ENCODE measurements at places on chromosomes 4 and X. TPM values are rescaled to one million over a fixed set of nuclear protein-coding genes. Genes with fewer than 3 reads are reported as not detected.

NEK1 gene
- 14.1 TPM for total RNA-seq

PLK4 gene
- total RNA-seq, result 5.8 TPM

FABP2 gene
- not detected for total RNA-seq

JCHAIN gene
- 184 TPM for total RNA-seq

SULT1E1 gene
- 12.0 TPM for total RNA-seq

MORF4L2 gene
- 312 TPM for total RNA-seq

NEIL3 gene
- 2.7 TPM for total RNA-seq

CLGN gene
- total RNA-seq, result 0.55 TPM

HTR2C gene
- total RNA-seq, result not detected

SLC9A7 gene
- total RNA-seq, result 10.5 TPM

HSFX4 gene
- not detected for total RNA-seq

H2BW2 gene
- total RNA-seq, result not detected

STARD8 gene
- total RNA-seq, result 18.8 TPM

PHOX2B gene
- not detected for total RNA-seq

LNX1 gene
- total RNA-seq, result 2.5 TPM

BMPR1B gene
- 3.3 TPM for total RNA-seq

MTNR1A gene
- not detected for total RNA-seq

IRS4 gene
- total RNA-seq, result not detected

ZMAT1 gene
- 3.3 TPM for total RNA-seq

SHOX gene
- total RNA-seq, result not detected

MAGEA9B gene
- not detected for total RNA-seq

CD99L2 gene
- 38.9 TPM for total RNA-seq

ARMCX2 gene
- 53.5 TPM for total RNA-seq

FGFR3 gene
- total RNA-seq, result 13.5 TPM

OTUD6A gene
- not detected for total RNA-seq

PPP1R2C gene
- not detected for total RNA-seq

TECRL gene
- total RNA-seq, result 0.65 TPM

VCX3B gene
- not detected for total RNA-seq

USP27X gene
- total RNA-seq, result 3.5 TPM

SPANXA2 gene
- not detected for total RNA-seq

COX7B2 gene
- total RNA-seq, result not detected

GYG2 gene
- 6.2 TPM for total RNA-seq

EVC gene
- 18.8 TPM for total RNA-seq

GABRG1 gene
- not detected for total RNA-seq

TLR6 gene
- total RNA-seq, result 18.1 TPM

EPHA5 gene
- total RNA-seq, result not detected

USO1 gene
- total RNA-seq, result 72.0 TPM

SULT1B1 gene
- 6.7 TPM for total RNA-seq

SH2D1A gene
- 1.1 TPM for total RNA-seq

GSX2 gene
- total RNA-seq, result not detected
